ENCODE measurements at places on chromosomes 11 and 22. TPM values are rescaled to one million over a fixed set of nuclear protein-coding genes. Genes with fewer than 3 reads are reported as not detected.
A peak's percentile ranks its signal among the peaks of the same experiment; 100 is the strongest.

GRCh38 chr11:29022676-29023075 is 914.5 kb downstream of the METTL15 start:
- DNase-seq: no peak

DNA sequence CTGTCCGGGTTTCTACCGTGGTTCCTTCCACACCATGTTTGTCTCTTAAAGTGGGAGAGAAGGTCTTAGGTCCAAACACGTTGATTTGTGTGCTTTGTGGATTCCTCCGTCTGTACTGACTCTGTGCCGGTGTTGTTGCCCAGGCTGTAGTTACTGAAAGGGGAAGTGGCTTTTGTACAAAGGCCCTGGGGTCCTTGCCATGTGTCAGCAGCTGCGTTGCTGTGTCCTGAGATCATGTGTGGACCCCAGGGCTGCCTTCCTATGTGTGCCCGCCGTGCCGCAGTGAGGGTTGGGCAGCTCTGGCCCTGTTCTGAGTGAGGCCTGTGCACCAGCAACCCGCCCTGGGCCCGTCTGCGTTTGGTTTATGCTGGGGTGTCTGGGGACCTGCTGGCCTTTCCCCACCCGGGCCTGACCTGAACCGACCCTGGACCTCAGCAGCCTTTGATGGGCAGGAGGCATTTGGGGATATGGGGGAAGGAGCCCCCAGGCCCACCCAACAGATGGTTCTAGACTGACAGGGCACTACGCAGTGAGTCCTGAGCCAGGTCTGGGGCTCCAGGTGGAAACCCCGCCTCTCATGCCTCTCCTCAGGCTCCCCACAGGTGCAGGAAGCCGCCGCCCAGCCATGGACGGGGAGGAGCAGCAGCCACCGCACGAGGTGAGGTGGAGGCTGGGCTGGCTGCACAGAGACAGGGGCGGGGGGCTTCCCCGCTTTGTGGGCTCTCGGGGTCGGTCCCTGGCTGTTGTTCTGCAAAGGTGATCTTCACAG is 6.9 kb downstream of the TRABD start:
- no peak for DNase-seq

GRCh38 chr11:115168229-115168671 is 336.0 kb downstream of the CADM1 start:
- DNase-seq: no peak

- peak; percentile 44 for DNase-seq
These were observed 20.3 kb downstream of the TEF start for GRCh38 chr22:41401781-41402648.

The OR56A1 gene
- not detected for polyA plus RNA-seq

The MFNG gene
- not detected for polyA plus RNA-seq
